Upper lobe of right lung (tissue), 1 donor: ENCODE measurements at places on chromosomes 2 and 18.

- DNase-seq = no peak
These were observed 75.8 kb upstream of the BCL11A start for GRCh38 chr2:60629305-60629662.

DNA sequence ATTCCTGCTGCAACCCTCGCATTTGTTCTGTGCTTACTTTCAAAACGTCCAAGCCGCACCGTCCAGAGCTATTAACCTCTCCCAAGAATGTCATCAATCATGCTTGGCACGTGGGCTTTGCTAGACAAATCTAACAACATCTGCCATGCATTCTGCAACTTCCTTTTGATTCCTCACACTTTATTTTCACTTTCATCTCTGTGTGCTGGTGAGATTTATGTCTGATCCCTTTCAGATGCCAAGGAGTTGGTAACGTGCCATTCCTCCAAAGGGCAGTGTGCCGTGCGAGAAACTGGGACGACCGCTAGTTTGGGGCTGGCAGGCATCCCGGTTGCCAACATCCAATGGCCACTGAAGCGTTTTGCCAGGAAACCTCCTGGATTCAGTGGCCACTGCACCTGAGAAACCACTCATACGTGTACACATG, 230.0 kb upstream of the PARD3B start:
- no peak for DNase-seq

DNA sequence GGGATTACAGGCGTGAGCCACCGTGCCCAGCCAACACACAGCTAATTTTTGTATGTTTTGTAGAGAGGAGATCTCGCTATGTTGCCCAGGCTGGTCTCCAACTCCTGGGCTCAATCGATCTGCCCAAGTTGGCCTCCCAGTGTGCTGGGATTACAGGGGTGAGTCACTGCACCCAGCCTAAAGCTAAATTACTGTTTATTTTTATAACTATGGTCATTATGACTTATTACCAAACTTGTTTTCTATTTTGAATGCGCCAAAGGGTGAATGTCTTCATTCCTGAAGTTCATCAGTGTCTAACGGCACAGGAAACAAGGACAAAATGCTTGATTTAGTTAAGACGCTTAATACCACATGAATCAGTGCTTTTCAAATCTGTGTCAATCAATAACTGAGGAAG, 38.9 kb upstream of the GREB1L start:
- DNase-seq = no peak

DNA sequence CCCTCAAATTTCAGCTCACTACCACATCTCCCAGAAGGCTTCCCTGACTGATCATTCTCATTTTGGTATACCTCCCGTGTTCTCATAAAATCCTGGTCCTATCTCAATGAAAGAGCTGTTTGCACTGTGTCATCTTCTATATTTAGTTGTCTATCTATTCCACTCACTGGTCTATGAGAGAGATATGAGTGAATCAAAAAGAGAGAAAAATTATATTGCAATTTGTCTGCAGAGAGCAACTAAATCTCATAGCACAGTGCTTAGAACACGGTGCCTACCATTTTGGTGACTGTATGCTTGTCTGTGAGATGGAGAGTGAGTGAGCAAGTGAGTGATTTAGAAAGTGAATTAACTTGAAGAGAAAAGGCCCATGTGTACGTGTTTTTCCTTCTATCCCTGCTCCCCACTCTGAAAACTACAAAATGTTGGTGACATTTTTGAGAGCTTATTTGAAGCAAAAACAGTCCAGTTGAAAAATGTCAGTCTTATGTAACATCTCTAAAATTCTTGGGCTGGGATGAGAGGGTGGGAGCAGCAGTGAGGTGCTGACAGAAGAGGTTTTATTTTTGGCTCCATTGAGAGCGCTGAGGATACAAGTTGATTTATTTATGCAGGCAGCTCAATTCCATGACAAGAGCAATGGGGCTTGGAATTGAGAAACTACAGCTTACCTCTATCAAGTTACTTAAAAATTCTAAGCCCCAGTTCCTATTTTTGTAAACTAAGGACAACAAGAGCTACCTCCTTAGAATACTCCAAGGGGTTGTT, 373.5 kb upstream of the CHST9 start:
- no peak for DNase-seq
